ENCODE measurements at places on chromosomes 1 and 21.
A peak's percentile ranks its signal among the peaks of the same experiment; 100 is the strongest.

DNA sequence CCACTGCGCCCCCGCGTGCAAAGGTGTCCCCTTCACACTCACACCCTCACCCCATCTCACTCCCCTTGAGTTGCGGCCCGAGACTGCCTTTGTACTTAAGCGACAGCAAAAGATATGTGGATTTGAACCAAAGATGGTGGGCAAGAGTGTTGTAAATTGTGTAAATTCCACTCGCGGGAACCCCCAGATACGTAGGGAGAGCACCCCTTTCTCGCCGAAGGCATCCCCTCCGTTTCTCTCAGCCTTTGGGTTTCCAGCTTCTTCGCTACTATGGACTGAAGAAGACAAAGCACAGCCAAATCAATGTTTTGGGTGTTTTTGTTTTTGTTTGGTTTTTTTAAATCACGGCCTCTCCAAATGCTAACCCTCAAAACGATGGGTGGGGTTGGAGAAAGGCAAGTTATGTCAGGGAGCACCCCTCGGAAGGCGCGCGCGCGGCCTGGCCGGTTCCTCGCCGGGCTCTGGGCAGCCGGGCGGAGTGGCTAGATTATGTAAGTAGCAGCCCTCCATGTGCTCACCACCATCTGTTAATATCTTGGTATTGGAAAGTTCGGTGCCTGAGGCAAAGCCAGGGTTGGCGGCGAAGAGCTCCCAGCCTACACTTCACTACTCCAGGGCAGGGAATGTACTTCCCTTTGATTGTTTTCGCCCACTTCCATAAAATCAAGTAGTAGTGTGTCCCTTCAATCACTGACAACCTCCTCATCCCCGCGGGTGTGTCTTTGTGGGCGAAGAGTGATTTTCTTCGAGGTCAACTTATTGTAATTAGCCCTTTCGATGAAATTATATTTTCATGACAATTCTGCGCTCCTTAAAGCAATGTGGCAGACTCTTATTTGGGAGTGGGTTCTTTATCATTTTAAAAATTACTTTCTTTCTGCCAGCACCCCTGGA, 4.0 kb upstream of the PROX1 start:
- no peak for DNase-seq

DNA sequence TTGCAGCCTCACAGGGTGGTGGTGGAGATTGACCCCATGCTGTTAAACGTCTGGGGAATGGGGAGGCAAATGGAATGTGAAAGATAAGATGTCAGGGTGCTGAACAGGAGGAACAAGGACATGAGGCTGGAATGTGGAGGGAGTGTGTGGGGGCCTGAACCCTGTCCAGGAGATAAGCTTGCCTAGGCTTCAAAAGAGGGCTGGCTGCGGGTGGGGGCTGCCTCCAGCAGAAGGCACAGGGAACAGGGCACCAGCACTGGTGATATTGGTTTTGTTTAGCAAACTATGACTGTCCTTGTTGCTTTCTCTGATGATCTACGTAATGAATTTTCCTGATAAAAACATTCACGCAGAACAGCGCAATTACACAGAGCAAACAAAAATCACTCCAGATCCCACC, 52.4 kb upstream of the LRP8 start:
- DNase-seq = no peak

DNA sequence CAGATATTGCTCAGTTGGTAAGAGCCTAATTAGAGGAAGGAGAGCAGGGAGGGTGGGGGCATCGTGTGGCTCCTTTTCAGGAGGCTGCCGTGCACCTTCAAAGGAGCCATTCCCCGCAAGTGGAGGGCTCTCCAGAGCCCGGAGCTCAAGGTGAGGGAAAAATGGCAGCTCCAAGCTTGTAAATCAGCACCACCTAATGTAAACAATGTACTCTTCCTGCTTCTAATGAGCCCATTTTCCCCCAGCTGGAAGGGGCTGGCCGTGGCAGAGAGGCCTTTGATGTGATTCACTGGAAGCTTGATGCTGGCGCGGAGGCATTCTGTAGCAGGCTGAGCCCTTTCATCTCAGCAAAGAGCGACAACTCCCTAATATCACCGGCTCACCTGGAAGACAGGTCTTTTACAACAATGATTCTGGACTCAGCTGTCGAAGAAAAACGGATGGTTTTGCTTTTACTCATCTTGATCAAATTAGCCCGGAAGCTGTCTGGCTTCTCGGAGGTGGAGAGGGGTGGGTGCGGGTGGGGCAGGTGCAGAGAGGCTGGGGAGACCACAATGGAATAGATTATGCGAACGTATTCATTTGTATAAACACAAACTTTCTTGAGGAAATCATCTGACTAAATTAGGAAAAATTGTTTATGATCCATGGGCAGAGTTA, 112.5 kb downstream of the RRAGC start:
- DNase-seq = no peak

DNA sequence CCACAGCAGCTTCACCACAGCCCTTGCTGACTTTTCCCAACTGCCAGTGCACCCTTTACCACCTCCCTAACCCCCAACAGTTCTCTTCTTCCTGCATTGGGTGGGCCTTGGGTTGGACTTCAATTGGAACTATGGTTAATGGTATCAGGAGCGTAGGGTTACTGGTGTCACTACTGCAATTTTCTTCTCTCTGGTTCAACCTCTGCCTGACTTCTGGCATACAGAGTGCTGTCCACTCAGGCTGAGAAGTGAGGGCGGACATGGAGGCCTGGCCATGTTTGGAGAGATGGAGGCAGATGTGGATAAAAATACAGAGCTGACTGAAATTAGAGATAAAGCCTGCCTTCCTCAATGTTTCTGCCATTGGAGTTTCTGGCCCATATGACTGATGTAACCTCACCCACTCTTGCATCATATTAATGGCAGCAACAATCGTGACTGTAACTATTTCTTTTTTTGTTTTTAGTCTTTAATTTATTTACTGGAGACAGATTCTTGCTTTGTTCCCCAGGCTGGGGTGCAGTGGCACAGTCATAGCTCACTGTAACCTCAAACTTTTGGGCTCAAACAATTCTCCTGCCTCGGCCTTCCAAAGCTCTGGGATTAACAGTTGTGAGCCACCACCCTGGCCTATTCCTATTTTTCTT, 87.8 kb downstream of the NAV1 start:
- no peak for DNase-seq

DNA sequence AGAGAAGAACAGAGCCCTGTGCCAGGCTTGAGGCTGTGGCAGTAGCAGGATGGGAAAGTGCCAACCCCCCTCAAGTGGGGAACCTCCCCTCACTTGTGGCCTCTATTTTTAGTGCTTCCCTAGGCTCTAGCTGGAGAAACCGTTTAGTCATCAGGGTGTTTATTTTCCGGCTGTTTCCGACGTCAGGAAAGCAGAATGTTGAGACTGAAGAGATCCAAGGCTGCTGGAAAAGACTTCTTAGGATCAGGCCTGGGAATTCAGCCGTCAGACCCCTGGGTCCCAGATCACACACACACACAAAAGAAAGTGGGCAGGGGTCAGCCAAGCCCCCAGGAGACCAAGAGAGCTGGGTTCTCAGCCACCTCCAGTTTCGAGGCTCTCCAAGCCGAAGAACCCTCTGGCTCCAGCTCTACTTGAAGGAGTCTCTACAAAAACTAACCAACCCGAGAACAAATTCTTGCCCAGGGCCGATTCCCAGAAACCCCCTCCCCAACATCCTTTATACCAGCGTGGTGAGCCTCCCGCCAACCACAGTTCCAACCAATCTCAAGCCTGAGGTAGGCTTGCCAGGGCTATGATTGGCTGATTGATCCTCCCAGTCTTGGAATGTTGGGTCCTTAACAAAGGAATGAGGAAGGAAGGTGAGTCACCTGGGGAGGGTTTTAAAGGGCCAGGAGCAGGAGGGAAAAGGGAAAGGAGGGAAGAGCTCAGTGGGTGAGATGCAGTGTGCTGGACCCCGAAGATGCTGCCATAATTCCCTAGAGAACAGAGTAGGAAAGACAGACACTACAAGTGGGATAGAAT, 2.5 kb upstream of the MEF2D start:
- DNase-seq = peak; percentile 99

GRCh38 chr1:36122062-36123030, 2.7 kb downstream of the COL8A2 start:
- no peak for DNase-seq

GRCh38 chr1:77538956-77539518, 143.4 kb downstream of the ZZZ3 start:
- DNase-seq = peak; percentile 92

- no peak for DNase-seq
Observed at GRCh38 chr1:167456524-167456923, 61.8 kb downstream of the CD247 start.

- peak; percentile 41 for DNase-seq
Observed at GRCh38 chr1:64302971-64303370, 99.5 kb downstream of the UBE2U start.

DNA sequence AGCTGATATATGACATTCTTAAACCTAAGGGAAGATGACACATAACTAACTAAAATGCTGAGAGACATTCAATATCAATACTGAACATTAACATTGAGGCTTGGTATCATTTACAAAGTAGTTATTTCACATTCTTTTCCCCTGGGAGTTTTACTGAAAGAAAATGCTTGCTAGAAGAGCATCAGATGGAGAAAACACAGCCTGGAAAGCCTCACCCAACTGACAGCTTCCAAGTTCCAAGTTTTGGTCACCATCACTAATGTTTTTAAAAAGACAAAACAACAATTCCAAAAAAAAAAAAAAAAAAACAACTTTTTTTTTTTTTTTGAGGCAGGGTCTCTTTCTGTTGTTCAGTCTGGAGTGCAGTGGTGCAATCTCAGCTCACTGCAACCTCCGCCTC, 80.6 kb downstream of the DSCAM start:
- DNase-seq = no peak

DNA sequence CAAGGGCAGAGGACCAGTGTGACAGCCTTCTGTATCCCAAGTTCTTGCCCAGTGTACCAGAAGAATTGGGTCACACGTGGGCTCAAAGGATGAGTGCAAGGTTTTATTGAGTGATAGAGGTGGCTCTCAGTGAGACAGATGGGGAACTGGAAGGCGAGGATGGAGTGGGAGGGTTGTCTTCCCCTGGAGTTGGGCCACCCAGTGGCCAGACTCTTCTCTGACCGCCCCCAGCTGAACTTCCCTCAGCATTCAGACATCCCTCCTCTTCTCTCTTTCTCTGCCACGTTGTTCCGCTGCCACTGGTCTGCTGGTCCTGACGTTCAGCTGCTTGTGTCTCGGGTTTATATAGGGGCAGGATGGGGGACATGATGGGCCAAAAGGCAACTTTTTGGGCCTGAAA, 150.1 kb upstream of the IVNS1ABP start:
- DNase-seq = no peak

- peak; percentile 79 for DNase-seq
Observed at GRCh38 chr1:109769330-109770078, 5.8 kb upstream of the EPS8L3 start.

DNA sequence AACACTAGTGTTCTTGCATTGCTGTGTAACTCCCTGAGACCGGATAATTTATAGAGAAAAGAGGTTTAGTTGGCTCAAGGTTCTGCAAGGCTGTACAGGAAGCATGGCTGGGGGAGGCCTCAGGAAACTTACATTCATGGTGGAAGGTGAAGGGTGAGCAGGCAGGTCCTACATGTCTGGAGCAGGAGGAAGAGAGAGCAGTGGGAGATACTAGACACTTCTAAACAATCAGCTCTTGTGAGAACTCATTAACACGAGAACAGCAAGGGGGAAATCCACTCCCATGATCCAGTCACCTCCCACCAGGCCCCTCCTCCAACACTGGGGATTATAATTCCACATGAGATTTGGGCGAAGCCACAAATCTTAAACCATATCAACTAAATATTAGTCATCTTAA, 30.1 kb downstream of the RNF2 start:
- DNase-seq = no peak

- DNase-seq = no peak
Observed at GRCh38 chr21:41979335-41979734, 25.5 kb upstream of the C2CD2 start.

DNA sequence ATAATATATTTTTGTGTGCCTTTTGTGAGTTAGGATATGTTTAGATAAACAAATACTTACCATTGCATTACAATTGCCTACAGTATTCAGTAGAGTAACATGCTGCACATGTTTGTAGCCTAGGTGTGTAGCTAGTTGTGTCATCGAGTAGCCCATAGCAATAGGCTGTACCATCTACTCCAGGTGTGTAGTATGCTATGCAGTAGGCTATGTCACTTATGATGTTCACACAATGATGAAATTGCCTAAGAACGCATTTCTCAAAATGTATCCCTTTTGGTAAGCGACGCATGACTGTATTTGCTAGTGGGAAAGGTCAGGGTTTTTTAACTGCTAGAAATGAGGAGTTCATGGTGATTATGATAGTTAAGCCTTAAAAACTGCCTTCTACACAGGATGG, 30.0 kb upstream of the B3GALT5 start:
- no peak for DNase-seq

DNA sequence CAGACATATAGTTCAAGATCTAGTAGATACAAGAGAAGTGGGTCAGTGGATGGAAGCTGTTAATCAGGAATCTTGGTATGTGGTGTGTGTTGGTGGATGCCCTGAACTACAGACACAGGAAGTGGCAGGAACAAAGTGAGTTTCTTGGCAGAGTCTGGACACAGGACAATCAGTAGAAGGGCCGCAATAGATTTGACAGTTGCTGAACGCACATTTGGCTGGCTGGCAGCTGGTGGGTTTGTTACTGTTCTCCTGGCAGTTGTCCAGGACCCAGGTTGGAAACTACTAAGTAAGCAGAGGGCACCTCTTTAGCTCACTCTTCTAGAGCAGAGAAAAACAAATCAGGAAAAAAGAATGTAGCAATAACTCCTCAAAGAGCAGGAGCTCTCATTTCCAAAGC, 13.2 kb downstream of the KRTAP26-1 start:
- DNase-seq = no peak

DNA sequence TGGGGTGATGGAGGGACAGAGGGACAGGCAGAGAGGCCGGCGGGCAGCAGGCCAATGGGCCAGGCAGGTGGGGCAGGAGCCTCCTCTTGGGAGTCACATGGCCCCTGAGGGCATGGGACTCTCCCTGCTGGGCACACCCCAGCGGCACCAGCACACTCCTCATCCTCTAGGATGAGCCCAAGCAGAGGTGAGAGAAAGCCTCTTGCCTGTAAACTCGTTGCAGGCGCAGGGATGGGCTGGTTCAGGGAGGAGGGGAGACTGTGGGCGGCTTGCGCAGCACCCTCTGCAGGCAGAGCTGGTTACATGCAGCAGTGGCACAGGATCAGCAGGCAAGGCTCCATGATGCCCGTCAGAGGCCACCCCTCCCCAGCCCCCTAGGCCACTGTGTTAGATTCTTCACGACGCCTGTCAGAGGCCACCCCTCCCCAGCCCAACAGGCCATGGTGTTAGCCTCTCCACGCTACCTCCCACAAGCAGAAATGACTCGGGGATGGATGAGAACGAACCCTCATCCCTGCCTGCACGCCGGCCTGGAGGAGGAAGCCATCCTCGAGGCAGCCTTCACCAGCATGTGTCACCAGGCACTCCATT, 209.7 kb upstream of the VAMP3 start:
- no peak for DNase-seq

GRCh38 chr1:165456861-165457260, 11.9 kb upstream of the RXRG start:
- no peak for DNase-seq

GRCh38 chr1:41452704-41453290, 31.7 kb downstream of the EDN2 start:
- no peak for DNase-seq

Data from M059J (cell line).